Activated naive CD4-positive, alpha-beta T cell treated with anti-CD3 and anti-CD28 coated beads, Interleukin-2, amount 50 U/mL, for 72 hours (primary cell): ENCODE measurements at places on chromosomes 5 and 9.
A peak's percentile ranks its signal among the peaks of the same experiment; 100 is the strongest.

DNA sequence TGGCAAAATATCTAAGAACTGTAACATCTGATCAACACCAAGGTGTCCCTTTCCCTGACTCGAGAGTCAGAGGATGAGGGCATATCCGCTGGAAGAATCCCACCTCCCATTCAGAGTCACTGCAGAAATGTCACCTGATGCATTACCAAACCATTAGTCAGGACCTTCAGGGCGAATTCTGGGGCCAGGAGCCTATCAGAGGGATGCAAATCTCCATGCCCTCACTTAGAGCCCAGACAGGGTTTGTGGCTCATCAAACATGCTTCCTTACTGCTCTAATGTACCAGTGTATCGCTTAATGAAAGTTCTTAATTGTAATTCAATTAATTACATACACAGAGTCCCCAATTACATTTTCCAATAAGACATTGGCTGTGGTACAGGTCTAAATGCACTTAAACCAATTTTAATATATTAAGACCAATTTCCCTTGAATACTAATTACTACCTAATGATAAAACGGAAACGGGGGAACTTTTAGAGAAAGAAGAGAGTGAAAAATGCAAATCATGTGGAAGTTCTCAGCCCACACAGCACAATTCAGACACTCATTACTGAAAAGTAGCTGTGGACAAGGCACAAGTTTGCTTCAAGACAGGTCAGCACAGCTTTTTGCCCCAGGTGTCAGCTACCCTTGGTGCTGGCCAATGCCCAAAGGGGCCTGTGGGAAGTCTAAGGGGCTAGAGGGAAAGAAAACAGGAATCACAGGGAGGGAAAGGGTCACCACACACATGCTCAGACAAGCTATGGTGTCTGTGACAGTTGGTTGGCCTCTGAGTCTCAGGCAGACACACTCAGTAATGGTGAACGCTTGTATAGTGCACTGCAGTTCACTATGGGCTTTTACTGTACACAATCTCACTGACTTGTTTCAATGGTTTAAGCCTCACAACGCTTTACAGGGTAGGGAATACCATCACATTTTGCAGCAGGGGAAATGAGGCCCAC lies 211.6 kb downstream of the MAPKAP1 start:
- no peak for DNase-seq

DNA sequence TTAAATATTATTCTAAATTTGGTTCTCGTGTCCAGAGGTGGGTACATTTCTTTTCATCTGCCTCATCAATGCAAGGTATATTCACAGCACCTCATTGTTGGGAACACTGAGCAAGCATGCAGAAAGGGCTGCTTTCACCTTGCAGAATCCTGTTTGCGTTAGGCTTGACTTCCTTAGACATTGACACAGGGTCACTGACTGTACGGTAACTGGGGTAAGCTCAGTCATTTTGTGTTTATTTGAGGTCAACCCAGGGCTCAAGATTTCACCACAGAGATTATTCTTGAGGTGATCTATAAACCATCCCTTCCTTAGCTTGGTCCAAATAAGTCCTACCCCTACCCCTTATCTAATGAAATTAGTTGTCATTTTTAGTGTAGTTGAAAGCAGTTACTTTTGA lies 1.7 kb upstream of the PTPDC1 start:
- no peak for DNase-seq

GRCh38 chr9:37938121-37938891 lies 34.4 kb upstream of the SLC25A51 start:
- no peak for DNase-seq

DNA sequence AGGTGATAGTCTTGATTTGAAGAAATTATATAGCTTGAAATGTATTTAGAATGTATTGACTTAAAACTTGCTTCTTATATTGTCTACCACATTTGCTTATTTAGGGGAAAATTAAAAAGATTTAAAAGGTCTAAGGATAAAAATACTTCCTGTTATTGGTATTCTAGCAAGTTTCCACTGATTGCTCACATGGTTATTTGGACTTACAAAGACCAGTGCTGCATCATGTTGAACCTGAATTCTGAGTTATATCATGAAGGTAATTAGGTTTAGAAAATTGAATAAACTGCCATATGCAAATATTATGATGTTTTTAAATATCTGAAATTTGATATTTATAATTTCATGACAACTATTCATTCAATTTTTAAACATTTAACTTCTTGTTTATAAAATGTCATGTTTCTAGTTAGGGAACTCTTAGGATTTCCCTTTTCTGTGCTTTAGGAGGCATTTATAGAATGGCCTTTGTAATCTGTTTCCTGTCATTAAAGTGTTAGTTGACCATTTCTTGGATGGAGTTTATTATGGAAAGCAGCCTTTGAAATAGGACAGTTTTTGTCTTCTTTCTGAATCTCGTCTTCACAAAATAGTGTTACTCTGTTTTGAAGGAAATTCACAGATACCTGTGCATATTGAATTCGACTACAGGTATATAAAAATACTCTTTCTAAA lies 85.8 kb downstream of the MTREX start:
- DNase-seq, result no peak

DNA sequence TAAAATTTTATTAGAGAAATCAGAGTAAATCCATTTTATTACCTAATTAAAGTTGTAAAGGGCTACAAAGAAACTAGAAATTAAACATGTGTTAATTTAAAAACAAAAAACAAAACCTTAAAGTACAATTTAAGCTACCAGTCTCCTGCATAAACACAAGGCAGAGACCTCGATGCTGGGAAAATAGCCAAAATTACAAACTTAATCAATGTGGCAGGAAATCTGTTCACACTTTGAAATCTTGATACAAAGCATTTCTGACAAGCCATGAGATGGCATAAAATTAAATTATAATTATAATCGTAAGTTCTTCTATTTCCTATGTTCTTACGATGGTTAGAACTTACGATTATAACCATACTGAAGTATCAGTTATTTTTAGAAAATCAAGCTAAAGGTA lies 158.0 kb upstream of the FREM1 start:
- no peak for DNase-seq

- DNase-seq, result no peak
Measured at GRCh38 chr9:116792271-116792670, 105.2 kb downstream of the TRIM32 start.

DNA sequence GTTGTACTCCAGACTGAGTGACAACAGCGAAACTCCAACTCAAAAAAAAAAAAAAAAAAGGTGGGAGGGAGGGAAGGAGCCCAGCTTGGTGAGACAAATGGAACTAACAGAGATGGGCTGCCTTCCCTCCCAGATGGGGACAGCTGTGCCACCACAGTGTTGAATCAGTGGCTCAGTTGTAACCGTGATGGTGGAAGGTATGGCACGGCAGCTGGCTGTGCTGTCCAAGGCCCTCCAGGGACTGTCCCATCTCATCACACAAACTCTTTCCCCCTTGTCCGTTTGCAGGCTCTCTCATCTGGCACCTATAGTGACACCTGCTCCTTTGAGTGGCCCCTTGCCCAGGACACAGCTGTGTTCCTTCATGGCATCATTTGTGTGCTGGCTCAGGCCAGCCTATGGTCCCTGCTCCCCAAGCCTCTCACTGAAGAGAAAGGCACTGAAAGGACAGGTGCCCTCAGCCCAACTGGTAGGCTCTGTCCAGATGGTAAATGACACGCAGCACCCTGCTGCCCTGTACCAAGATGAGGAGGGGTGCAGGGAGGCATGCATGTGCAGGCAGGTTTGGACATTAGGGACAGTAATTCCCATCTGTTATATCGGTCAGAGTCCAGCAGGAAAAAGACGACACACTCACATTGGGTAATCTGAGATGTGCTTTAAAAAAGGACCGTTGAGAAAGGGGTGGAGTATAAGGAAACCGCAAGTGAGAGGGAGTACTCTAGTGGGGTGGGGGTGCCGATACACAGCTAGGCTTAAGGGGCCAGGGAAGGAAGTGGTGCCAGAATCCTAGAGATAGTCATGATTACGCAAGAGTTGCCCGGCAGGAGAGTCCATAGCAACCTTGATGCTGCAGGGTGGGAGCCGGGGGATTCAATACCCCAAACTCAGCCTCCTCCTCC lies 4.3 kb downstream of the SMIM33 start:
- DNase-seq, result no peak

DNA sequence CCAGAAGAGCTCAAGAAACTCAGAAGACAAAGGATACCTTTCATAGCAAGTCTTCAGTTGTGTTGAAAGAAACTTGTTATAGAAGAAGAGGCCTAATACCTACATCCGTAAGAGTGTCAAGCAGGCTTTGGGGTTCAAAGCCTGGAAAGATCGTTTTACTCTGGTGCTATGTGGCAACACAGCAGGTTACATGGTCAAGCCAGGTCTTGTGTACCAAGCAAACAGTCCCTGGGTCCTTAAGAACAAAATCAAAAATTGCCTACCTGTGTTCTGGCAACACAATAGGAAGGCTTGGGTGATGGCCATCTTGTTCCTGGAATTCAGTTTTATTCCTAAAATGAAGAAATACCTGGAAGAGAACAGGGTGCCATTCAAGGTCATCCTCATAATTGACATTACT lies 32.0 kb upstream of the LRRC19 start:
- no peak for DNase-seq

- DNase-seq, result no peak
Measured at GRCh38 chr5:156361436-156362109, 34.6 kb downstream of the SGCD start.

GRCh38 chr5:172714491-172715420 lies 56.2 kb downstream of the DUSP1 start:
- peak; percentile 71 for DNase-seq

- no peak for DNase-seq
Measured at GRCh38 chr9:75990156-75990555, 99.7 kb downstream of the PCSK5 start.
